Spinal cord (tissue), 10 donors: ENCODE measurements at places on chromosomes 3 and 15. TPM values are rescaled to one million over a fixed set of nuclear protein-coding genes. Genes with fewer than 3 reads are reported as not detected.

GRCh38 chr15:59699810-59700431, 10.8 kb upstream of the BNIP2 start:
- no peaks in the 10 kb centered on the region for H3K4me1 ChIP-seq
- no peaks in the 10 kb centered on the region for H3K27me3 ChIP-seq
- H3K27ac ChIP-seq = no peak overlapping the region

GRCh38 chr3:181425074-181425473, 286.7 kb upstream of the SOX2 start:
- H3K4me1 ChIP-seq = no peaks in the 10 kb centered on the region
- no peak overlapping the region for H3K4me3 ChIP-seq
- H3K36me3 ChIP-seq = no peaks in the 10 kb centered on the region
- no peaks in the 10 kb centered on the region for H3K27me3 ChIP-seq

DNA sequence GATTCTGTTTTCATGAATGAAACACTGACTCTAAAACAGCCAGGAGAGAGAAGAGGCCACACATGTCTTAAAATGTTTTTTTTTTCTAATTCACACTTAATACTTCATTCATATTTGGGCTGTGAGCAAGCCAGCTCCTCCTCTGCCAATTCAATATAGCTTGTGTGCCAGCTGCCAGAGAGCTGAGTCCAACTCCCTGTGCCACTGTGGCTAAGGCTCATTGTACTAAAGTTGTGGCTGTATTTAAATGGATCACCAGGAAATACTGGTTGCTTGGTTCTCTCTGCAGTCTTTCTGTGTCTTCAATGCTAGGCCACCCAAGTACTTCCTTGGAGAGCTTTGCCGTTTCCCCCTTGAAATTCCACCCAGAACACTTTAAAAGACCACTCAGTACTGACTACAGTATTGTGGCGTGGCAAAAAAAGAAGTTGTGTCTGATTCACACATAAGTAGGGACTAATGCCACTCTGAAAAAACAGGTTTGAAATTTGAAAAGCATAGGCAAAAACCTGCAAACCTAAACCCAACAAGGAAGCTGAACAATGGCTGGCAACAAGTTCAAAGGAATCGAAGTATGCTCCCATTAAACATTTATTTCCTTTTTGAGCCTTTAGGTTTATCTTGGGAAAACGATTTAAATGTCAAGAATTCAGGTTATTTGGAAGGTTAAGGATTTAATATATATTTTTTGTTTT, 524.7 kb downstream of the DIPK2A start:
- H3K4me1 ChIP-seq = no peaks in the 10 kb centered on the region
- no peak for DNase-seq
- H3K27ac ChIP-seq = peak overlapping the region; percentile 22
- no peak overlapping the region for H3K4me3 ChIP-seq
- H3K36me3 ChIP-seq = no peaks in the 10 kb centered on the region
- H3K27me3 ChIP-seq = no peaks in the 10 kb centered on the region

DNA sequence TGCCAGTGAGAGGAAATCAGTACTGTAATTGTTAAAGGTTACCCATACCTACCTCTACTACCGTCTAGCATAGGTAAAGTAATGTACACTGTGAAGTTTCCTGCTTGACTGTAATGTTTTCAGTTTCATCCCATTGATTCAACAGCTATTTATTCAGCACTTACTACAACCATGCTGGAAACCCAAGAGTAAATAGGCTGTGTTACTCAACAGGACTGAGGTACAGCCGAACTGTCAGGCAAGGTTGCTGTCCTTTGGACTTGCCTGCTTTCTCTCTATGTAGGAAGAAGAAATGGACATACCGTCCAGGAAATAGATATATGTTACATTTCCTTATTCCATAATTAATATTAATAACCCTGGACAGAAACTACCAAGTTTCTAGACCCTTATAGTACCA, 265.5 kb downstream of the NR2F2 start:
- no peak overlapping the region for H3K4me3 ChIP-seq
- no peaks in the 10 kb centered on the region for H3K4me1 ChIP-seq
- H3K36me3 ChIP-seq = no peaks in the 10 kb centered on the region
- no peak overlapping the region for H3K27ac ChIP-seq

- H3K4me1 ChIP-seq = peaks cover 10% of the 10 kb centered on the region
- H3K4me3 ChIP-seq = no peak overlapping the region
- H3K27ac ChIP-seq = no peak overlapping the region
- H3K27me3 ChIP-seq = no peaks in the 10 kb centered on the region
- H3K36me3 ChIP-seq = no peaks in the 10 kb centered on the region
- DNase-seq = peak; percentile 87
These were observed 27.2 kb upstream of the GLCE start for GRCh38 chr15:69132977-69133861.

The HRG gene
- total RNA-seq = not detected

The BCL2A1 gene
- 9.7 TPM for total RNA-seq

The LYZL4 gene
- total RNA-seq = not detected

The ITGB5 gene
- total RNA-seq = 32.3 TPM
